ENCODE measurements at places on chromosomes 11 and 22. TPM values are rescaled to one million over a fixed set of nuclear protein-coding genes. Genes with fewer than 3 reads are reported as not detected.

ENDOD1 gene
- total RNA-seq: 29.6 TPM

TOMT gene
- total RNA-seq: not detected

DRD2 gene
- total RNA-seq: not detected

SOX6 gene
- not detected for total RNA-seq

KRTAP5-8 gene
- total RNA-seq: not detected

MMP8 gene
- total RNA-seq: not detected

TMEM138 gene
- total RNA-seq: 74.4 TPM

GAS2L1 gene
- 0.71 TPM for total RNA-seq

FAM89B gene
- 30.8 TPM for total RNA-seq

HRAS gene
- 91.5 TPM for total RNA-seq

DCHS1 gene
- total RNA-seq: 0.89 TPM

FAM227A gene
- 0.92 TPM for total RNA-seq

HBG2 gene
- total RNA-seq: not detected

LDLRAD3 gene
- total RNA-seq: 0.09 TPM

LDHAL6A gene
- not detected for total RNA-seq

KDM4D gene
- total RNA-seq: 1.8 TPM

OR52I2 gene
- total RNA-seq: not detected

CEND1 gene
- 2.6 TPM for total RNA-seq

RAG2 gene
- total RNA-seq: not detected

KRTAP5-9 gene
- total RNA-seq: not detected

TTC36 gene
- total RNA-seq: 0.59 TPM

MIOX gene
- 0.31 TPM for total RNA-seq

IGLL5 gene
- total RNA-seq: not detected

NECTIN1 gene
- 3.8 TPM for total RNA-seq

APOBEC3F gene
- 30.1 TPM for total RNA-seq
